ENCODE measurements at places on chromosomes 11 and 22.

GRCh38 chr11:126951465-126951864 lies 49.1 kb downstream of the KIRREL3 start:
- no peak for DNase-seq

GRCh38 chr11:12376259-12377081 lies 901 bp upstream of the PARVA start:
- DNase-seq: no peak

- DNase-seq: no peak
Measured at GRCh38 chr11:130891326-130891725, 25.0 kb downstream of the SNX19 start.

GRCh38 chr22:43392385-43392989 lies 19.3 kb upstream of the MPPED1 start:
- DNase-seq: no peak

DNA sequence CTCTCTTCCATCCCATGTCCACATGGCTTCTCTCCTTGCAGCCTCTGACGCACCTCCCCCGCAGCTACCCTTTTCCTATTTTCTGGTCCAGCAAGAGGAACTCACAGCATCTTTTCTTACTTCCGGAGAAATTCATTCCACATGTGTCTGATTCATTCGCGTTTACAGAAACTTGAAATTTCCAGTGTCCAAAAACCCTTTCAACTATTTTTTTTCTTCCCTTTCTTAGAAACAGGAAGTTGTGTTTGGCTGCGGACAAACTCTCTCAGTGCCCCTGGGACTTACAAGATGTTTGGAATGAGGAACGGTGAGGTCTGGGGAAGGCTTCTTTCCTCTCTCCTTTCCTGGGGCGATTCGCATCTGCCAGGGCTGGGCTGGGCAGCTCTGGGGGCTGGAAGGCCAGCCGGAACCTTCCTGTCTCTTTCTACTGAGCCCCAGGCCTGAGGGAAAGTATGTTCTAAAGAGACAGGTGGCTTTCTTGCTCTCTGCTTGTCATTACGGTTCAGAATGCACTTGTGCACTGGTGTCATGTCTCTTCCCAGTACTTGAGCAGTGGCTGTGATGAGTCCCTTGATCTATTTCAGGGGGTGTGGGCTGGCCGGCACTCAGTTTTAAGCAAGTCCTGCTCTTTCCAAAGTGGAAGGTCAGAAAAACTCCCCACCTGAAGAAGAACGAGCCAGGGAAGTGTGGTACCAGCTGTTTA lies 27.5 kb downstream of the ADAMTS8 start:
- DNase-seq: no peak

DNA sequence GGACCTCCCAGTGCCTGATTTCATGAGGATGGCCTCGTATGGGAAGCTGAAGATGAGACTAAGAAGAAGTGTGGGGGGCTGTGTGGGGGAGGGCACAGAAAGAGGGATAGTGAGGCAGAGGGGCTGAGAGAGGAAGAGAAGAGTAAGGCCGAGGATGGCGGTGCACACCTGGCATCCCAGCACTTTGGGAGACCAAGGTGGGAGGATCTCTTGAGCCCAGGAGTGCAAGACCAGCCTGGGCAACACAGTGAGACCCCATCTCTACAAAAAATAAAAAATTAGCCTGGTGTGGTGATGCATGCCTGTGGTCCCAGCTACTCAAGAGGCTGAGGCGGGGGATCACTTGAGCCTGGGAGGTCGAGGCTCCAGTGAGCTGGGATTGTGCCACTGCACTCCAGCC lies 13.5 kb upstream of the EHD1 start:
- DNase-seq: no peak

DNA sequence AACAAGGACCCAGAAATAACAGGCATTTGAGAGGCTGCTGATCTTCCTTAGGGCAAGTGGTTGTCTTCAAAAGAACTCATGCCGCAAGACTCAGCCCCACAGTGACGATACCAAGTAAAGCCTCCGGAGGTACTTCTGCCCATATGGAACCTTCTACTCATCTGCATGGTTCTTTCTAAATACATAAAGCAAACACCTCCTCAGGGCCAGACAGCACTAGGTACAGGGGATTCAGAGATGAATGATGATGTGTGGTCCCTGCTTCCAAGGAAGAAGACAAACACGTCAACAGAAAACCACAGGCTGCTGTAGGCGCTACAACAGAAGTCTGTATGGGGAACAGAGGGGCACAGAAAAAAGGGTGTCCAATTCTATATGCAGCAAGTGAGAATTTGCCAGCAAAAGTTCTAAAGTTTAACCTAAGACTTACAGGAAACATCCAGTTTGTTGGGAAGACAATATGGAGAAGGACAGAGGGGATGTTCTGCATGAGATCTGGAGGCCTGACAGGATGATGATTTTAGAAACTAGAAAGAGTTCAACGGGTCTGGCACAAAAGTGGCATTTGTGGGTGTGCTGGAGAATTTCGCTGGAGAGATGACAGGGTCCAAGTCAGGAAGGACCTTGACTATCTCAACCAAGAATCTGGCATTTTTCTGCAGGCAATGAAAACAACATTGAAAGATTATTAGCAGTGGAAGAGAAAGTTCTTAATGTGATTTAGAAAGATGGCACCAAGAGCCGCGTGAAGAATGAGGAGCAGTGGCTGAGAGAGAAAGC lies 23.7 kb downstream of the JAML start:
- DNase-seq: no peak

DNA sequence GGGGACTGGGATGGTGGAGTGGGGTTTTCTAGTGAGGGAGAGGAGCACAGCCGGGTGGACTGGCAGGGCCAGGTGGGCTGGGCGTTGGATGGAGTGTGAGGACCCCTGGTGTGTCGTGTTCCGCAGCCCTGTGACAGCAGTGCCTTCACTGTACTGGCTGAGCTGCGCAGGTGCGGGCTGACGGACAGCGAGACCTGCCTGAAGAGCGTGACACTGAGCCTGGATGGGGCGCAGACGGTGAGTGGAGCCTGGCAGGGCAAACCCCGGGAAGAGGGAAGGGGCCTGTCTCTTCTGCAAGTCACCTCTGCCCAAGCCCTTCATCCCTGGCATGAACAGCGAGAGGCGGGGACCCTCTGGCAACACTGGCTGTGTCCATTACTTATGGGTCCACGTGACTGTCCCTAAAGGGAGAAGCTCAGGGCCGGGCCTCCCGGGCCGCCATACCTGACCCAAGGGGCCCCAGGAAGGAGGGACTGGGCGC lies 10.0 kb downstream of the MUC5AC start:
- no peak for DNase-seq

GRCh38 chr11:110878513-110878912 lies 166.3 kb upstream of the ARHGAP20 start:
- DNase-seq: no peak

DNA sequence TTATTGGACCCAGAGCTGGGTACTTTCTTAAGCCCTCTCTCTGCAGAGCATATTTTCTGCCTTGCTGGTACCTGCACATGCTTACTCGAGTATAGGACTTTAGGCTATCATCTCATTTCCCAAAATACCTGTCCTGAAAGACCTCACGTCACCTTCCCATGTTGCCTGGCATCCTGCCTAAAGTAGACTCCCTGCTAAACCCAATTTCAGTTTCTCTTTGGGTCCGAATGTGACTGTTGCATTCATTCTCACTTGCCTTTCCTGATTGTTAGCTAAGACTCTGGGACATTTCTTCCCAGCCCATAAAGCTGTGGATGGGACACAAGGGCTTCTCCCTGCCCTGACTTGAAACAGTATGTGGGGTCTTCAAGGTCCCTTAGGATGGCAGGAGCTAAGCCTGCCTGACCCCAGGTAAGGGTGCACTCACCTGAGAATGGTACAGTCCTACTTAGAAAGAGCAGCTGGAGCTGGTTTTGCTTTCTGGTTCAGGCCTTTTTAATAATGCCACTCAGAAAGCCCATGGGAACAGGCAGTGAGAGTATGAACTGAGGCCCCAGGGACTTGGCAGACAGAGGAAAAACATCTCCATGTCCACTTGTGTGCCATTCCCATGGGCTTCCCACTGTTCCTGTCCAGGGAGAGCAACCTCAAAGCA lies 12.9 kb downstream of the OR51E2 start:
- DNase-seq: no peak

DNA sequence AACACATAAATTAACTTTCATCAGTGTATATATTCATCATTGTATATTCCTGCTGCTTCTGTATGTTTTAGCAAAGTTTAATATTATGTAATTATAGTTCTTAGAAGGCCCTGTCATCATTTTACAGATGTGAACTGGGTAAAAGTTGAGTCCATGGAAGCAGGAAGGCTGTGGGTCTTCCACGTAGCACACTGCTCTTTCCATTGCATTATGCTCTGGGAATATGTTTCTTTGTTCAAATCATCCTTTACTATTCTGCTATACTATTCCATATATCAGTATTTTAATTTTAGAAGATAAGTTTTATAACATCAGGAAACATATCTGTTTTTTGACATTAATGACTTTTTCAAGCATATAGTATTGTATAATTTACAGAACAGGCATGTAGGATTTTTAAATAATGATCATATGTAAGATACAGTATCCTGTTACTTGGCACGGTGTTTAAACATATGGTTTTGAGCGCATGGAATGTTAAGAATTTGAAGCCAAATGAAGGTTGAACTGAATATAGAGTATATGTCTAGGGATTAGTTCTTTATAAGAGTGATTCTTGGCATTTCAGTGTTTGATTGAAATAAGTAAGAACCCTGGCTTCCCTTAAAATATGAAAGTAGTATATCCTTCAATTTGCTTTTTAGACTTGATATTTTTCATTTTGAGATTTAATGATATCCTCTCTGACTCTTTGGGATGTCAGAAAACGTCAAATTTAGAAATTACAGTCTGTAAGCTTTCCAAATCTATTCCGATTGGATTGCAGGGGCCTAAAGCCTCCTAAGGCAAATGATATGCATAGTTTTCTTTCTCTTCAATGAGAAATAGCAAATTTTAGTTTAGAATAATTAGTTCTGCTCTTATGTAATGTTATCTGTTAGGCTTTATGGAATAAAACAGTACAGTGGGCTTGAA lies 8.6 kb downstream of the CCDC81 start:
- no peak for DNase-seq

- no peak for DNase-seq
Measured at GRCh38 chr11:75261902-75262361, 21.4 kb downstream of the TPBGL start.

DNA sequence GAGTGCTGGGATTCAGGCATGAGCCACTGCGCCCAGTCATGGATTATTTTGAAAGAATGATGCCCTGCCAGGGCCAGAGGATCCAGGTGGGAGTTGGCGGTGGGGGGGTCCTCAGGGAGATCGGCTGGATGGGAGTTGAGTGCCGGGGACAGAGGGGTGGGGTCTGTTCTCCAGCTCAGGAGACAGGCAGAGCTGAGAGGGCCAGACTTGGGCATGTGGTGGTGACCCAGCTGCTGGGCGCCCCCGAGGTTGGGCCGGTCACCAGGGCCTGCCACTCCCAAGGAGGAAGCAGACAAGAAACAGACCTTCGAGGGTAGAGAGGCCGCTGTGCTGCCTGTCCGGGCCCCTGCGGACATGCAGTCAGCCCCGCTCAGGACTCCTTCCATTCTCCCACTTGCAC lies 11.8 kb upstream of the PRODH start:
- DNase-seq: no peak

- DNase-seq: no peak
Measured at GRCh38 chr11:73223998-73224730, 6.1 kb downstream of the P2RY2 start.

GRCh38 chr11:34068111-34068510 lies 16.6 kb downstream of the CAPRIN1 start:
- DNase-seq: no peak

- no peak for DNase-seq
Measured at GRCh38 chr11:36069576-36070212, 125.8 kb downstream of the LDLRAD3 start.

DNA sequence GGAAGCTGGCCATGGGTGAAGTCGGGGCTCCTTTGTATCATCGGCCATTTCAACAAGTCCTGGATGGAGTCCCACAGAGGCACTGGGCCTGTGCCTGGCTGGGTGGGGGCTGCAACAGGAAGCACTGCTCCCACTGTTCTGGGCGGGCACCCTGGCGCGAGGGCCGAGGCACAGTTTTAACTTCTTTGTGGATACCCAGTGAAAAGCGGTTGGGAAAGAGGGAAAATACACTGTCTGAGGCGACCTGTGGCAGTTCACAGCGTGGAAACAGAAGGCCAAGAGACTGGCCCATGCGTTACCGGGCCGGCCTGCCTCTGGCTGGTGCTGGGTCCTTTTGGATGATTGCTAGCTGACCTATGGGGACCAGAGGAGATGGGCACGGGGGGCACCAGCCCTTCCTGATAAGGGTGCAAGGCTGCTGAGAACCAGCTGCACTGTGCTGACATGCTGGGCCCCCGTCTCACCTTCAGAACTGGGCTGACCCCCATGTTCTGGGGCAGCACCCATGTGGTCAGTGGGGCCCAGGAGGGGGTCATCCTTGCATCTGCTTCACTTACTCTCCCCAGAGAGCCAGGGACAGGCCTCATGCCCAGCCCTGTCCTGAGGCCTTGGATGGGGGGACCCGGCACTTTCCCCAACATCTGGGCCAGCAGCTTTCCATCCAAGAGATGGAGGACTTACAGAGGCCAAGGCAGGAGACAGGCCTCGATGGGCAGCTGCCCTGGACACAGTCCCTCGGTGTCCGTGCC lies 4.2 kb downstream of the OVOL1 start:
- no peak for DNase-seq

GRCh38 chr11:68142441-68143309 lies 21.5 kb upstream of the CHKA start:
- no peak for DNase-seq

DNA sequence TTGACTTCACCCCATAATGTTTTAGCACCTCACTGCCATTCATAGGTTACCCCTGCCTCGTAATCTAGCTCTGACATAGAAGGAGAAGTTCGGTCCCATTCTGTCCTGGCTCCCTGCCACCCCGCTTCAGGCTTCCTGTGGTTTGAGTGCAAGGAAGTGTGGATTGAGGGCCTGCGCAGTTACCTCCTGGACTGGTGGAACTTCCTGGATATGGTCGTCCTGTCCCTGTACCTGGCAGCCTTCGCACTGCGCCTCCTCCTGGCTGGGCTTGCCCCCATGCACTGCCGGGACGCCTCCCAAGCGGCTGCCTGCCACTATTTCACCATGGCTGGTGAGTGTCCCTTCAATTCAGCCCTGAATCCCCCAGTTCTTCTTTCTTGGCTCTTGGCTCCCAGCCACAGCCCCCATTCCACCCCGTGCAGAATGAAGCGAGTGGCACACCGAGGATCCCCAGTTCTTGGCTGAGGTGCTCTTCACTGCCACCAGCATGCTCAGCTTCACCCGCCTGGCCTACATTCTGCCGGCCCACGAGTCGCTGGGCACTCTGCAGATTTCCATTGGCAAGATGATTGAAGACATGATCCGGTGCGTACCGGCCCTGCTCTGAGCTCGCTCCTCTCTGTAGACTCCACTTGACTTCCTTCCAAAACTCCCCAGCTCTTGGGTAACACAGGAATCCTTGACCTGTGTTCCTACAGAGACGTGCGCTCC lies 15.4 kb downstream of the ART5 start:
- no peak for DNase-seq
